ENCODE measurements at places on chromosomes 13 and 19.

GRCh38 chr13:88217372-88217771, 546.2 kb downstream of the SLITRK5 start:
- peak; percentile 39 for DNase-seq

DNA sequence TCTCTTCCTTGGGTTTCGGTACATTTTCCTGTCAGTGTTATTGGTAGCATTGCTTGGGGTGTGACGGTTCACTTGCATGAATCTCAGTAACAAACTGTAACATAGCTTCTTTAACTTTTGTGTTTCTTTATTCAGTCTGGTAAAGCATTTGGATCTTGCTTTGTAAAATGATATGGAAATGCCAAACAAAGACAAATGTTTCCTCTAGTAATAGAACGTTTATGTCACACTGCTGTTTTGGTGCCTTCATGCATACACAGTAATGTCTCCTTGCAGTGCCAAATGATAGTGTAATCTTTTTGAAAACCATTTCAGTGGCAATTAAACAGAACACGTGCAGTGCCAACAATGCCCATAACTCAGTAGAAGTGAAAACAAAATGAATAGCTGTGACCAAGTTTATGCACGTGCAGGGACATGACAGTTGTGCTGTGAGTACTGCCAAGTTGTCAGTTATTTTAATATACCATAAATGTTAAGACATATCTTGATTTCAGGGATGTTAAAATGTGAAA, 110.8 kb downstream of the RXFP2 start:
- no peak for DNase-seq

DNA sequence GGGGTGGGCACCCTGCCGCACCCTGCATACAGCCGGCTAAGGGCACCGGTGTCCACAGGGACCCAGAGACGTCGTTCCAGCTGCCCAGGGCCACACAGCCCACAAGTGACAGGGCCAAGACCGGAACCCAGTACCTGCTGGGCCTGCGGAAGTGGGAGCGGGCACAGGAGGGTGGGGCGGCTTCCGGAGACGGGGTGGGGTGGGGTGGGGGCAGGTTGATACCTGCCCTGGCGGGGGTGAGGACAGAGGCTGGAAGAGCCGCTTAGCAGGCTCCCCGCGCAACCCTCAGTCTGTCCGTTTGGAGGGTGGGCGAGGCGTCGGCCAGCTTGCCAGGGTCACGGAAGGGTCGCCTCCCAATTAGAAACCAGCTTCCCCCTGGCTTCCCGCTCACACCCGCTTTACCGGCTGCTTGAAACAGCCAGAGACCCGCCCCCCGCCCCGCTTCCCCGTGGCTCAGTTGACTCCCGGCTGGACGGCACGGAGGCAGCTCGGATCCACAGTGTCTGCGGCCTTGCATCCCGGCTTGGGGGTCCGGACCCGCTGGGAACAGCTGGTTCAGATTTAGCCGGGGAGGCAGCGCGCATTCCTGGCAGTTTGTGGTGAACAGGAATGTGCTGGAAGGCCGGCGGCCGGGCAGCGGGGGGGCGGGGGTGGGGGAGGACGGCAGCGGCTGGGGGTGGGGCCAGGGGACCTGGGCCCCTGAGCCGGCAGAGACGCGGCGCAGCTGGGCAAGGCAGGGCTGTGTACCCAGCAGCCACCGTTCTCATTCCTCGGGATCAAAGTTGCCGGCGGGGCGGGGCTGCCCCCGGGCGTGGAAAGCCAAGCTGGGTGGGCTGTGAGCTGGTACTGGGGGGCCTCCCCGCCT, 1.9 kb downstream of the CNN2 start:
- peak; percentile 92 for DNase-seq

DNA sequence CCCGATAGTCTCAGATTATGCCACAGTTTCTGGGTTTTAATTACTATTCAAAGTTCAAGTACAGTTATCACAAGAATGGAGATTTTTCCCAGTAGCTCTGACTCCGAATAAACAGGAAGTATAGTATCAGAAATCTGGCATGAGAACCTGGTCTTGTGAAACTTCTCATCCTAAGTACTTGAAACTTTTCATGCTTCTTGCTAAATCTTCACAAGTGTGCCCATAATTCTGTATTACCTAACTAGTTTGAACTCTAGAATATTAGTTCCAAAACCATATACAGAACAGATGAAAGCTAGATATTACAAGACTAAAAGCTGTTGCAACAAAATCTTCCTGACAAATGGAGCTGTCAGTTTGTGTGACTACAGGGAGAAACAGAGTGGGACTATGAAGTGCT, 70.5 kb upstream of the CSNK1A1L start:
- peak; percentile 89 for DNase-seq

- no peak for DNase-seq
Measured at GRCh38 chr13:24615911-24616472, 64.2 kb upstream of the ATP12A start.

DNA sequence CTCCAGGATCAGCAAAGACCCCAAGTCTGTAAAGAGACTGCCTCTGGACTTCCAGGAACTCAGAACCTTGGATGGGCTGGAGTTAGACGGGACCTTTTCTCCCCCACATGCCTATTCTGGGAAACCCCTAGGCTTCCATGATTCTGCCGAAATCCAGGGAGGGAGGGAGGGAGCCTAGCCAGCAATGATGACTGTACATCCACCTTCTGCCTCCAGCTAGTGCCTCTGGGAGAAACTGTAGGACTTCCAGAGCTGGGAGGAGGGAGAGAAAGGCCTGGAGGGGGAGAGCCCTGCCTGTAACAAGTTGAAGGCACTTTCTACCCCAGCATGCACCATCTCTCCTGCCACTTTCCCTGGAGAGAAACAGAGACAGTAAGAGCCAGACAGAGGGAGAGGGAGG, 6.0 kb upstream of the HAS1 start:
- DNase-seq, result no peak

DNA sequence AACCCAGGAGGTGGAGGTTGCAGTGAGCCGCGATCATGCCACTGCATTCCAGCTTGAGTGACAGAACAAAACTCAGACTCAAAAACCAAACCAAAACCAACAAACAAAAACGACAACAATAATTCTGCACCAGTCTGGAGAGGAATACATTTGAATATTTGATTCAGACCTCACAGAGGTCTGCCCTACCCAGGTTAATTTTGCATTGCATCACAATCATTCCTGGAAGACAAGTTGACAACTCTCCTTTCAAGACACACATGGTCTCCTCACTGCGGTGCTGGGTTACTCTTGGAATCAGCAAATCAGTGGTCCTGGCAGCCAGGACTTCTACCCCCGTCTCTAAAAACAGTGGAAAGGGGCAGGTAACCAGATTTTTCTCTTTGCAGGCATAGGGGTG, 79.9 kb upstream of the TMTC4 start:
- DNase-seq, result no peak

DNA sequence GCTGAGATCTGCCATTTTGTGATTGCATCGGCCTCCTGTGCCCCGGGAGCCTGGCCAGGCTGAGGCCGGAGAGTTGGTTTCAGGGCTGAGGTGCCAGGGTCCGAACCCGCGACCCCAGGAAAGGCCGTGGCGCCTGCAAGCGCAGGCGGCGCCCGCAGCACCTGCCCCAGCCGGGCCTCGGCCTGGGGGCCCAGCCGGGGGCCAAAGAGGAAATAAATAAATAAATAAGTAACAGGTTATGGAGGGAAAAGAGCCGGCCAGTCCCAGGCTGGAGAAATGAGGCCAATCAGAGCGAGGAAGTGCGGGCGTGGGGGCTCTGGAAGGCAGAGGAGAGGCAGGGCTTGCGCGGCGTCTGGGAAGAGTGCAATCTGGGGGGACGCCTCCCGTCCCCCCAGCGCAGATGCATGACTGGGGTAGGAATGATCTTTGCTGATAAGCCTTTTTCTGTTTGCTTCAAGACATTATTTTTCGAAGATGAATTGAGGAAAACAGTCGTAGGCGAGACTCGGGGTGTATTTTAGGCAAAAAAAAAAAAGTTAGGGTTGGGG, 145.6 kb upstream of the ZNF536 start:
- DNase-seq, result no peak

DNA sequence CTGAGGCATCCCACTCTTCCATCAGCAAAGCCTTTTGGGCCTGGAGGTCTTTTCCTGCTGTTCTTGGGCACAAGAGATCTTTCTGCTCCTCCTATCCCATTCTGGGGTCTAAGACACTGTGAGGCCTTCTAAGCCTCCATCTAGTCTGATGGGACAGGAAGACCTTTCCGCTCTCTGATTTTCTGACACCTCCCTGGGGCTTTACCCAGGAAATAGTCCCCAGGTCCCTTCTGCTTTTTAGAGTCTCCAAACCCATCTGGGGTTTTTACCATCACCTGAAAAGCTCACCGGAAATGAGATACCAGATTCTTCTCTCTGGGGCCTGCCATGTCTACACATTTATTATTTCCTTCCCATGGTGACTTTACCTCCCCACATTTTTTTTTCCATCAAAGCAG, 21.1 kb downstream of the CLEC17A start:
- DNase-seq, result no peak

DNA sequence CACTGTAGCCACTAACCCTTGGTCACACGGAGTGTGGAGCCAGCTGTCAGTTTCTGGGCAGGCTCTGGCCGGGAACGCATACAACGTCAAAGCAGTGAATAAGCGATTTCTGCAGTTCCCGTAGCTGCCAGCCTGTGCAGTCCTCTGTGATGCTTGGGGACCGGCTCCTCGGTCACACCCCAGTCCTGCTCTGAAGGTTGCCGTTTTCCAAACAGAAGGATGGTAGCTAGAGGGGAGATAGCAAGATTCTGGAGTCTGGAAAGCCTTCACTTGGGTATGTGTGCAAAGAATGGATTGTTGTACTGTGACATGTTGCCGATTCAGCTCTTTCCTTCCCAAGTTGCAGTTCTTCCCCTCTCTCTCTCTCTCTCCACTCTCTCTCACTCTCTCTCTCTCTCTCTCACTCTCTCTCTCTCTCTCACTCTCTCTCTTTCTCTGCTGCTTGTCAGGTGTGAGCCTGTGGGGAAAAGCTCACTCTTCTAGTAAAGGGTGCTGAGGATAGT, 38.7 kb upstream of the C1QTNF9 start:
- DNase-seq, result peak; percentile 45

DNA sequence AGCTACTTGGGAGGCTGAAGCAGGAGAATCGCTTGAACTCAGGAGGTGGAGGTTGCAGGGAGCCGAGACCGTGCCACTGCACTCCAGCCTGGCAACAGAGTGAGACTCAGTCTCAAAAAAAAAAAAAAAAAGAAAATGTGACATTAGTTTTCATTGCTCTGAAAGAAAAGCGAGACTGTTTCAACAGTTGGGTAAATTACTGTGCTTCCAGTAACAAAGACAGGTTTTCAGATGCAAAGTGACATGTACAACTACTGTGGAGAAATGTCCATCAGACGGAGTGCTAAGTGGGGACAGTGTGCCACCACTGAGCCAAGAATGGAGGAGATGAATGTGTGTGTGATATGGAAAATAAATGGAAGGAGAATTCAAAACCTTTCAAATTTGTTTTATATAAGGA, 24.2 kb upstream of the SLC15A1 start:
- no peak for DNase-seq

- no peak for DNase-seq
Measured at GRCh38 chr13:113832631-113833030, 31.2 kb downstream of the GAS6 start.

DNA sequence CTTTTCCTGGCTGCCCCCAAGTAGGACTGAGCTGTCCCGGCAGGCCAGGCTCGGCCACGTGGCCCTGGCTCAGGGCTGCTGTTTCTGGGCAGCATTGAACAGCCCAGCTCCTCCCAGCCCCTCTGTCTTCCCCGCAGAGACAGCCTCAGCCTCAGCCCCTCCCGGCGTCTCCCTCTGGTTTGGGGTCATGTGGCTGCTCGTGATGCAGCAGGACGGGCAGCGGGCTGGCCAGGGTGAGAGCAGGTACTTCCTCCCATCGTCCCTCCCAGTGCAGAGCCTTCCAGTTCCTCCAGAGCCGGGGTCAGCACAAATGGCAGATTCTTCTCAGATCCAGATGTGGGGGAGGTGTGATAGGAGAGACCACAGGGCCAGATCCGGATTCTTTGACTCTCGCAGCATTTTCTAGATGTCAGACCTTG, 114.6 kb downstream of the KDM4B start:
- no peak for DNase-seq

- no peak for DNase-seq
Measured at GRCh38 chr19:31121501-31121900, 227.7 kb downstream of the TSHZ3 start.

DNA sequence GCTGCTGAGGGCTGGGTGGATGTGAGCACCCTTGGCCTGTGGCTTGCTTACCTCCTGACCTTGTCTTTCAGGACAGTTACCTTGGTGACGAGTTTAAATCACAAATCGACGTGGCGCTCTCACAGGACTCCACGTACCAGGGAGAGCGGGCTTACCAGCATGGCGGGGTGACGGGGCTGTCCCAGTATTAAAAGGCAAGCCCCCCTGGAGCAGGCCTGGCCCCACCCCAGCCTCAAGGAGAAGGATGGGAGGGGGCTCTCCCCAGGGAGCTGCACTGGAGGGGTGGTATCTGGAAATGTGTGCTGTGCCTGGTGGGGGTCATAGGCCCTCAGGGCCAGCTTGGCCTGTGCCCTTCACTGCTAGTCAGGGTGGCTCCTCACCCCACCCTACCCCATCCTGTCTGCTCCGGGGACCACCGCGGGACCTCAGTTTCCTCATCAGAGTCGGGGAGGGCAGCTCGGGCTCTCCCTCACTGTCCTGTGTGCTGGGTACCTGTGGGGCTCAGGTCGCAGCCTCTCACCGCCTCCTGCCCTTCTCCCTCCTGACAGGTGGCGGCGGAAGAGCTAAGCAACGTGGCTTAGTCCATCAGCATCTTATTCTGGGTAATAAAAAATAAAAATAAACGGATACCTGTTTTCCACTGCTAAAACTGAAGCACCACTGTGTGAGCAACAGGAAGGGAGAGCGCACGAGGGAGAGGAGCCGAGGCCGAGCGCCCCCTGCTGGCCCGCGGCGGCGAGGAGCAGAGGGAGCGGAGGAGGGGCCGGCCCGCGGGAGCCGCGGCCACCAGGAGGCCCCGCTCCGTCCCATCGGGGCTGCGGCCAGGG, 29.8 kb downstream of the CERS1 start:
- peak; percentile 43 for DNase-seq

All from HCEC 1CT (cell line).